Activated naive CD8-positive, alpha-beta T cell treated with anti-CD3 and anti-CD28 coated beads for 36 hours (primary cell): ENCODE measurements at places on chromosomes 4 and X.

GRCh38 chrX:65750674-65751469 lies 83.4 kb downstream of the MSN start:
- DNase-seq, result peak; percentile 23
- H3K36me3 ChIP-seq, result peaks cover 19% of the 10 kb centered on the region
- H3K4me3 ChIP-seq, result peak overlapping the region; percentile 29

- no peak for DNase-seq
- no peak overlapping the region for H3K4me3 ChIP-seq
- no peak overlapping the region for H3K27ac ChIP-seq
- no peaks in the 10 kb centered on the region for H3K4me1 ChIP-seq
- no peaks in the 10 kb centered on the region for H3K36me3 ChIP-seq
- H3K27me3 ChIP-seq, result peaks cover 4% of the 10 kb centered on the region
Measured at GRCh38 chr4:105556206-105556605, 3.8 kb downstream of the ARHGEF38 start.

DNA sequence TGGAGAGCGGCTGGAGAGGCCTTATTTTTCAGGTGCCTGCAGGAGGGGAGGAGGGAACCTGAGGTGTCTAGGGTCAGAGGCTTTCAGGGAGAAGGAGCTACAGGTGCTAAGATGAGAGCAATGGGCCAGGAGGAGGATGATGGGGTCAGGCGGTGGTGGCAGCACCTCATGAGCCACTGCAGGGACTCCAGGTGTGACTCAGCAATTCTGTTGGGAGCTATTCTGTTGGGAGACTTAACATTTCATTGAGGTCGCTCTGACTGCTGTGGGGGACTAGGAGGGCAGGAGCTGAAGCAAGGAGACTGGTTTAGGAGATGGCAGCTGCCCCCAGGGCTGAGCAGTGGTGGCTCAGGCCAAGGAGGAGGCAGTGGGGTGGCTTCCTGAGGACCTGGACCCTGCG lies 65.0 kb downstream of the CLDN34 start:
- no peaks in the 10 kb centered on the region for H3K36me3 ChIP-seq
- H3K4me3 ChIP-seq, result peak overlapping the region; percentile 22
- peaks cover 4% of the 10 kb centered on the region for H3K4me1 ChIP-seq
- H3K27me3 ChIP-seq, result no peaks in the 10 kb centered on the region
- H3K27ac ChIP-seq, result peak overlapping the region; percentile 6

- H3K4me1 ChIP-seq, result peaks cover 3% of the 10 kb centered on the region
- H3K36me3 ChIP-seq, result no peaks in the 10 kb centered on the region
- no peak overlapping the region for H3K4me3 ChIP-seq
- no peak overlapping the region for H3K27ac ChIP-seq
- no peak for DNase-seq
Measured at GRCh38 chr4:153266988-153267387, 62.7 kb downstream of the TRIM2 start.

DNA sequence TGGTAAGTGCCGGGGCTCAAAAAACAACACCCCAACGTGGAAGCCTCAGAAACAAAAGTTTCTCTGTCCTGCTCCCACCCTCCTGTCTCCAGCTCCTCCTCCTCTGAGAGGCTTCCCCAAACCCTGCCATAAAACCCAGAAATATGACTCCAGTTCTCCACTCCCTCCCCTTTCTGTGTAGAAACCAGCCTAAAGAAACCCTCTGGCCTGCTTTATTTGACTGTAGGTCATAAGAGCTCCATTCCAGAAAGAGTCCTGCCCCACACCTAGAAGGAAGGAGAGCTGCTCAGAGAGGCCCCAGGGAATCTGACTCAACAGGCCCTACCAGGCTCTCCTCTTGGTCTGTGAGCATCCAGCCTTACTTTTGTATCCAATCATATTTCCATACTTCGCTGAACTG lies 872 bp upstream of the S100P start:
- peaks cover 1% of the 10 kb centered on the region for H3K36me3 ChIP-seq
- peaks cover 82% of the 10 kb centered on the region for H3K4me1 ChIP-seq
- no peak overlapping the region for H3K4me3 ChIP-seq
- DNase-seq, result no peak

GRCh38 chr4:184513802-184514120 lies 39.4 kb upstream of the IRF2 start:
- no peak for DNase-seq
- peaks cover 3% of the 10 kb centered on the region for H3K36me3 ChIP-seq
- H3K27ac ChIP-seq, result peak overlapping the region; percentile 86
- peak overlapping the region; percentile 65 for H3K4me3 ChIP-seq

DNA sequence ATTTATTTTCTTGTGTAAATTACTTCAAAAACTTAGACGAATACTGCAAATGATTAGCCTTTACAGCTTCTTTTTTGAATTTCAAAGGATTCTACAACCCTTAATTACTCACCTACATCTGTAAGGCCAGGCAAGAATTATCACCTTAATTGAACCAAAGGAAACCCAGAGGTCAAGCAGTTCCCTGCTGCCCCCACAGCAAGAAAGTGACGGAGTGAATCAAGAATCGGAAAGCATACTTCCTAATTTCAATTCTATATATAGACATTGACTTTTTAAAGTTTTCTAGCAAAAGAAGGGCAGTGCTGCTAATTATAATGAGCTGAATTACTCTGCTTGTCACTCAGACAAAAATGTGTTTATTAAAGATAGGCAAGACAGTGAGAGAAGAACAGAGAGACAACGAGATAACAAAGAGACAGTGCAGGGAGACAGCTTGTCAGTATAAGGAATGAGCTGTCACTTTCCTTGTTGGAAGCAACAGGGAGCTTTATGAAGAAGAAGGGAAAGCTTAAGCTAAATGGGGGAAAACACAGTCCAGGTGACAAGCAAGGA lies 47.5 kb upstream of the SPANXN4 start:
- no peaks in the 10 kb centered on the region for H3K4me1 ChIP-seq
- no peak overlapping the region for H3K4me3 ChIP-seq
- no peaks in the 10 kb centered on the region for H3K36me3 ChIP-seq
- DNase-seq, result no peak
- H3K27me3 ChIP-seq, result no peaks in the 10 kb centered on the region
- no peak overlapping the region for H3K27ac ChIP-seq

- DNase-seq, result no peak
- H3K4me1 ChIP-seq, result peaks cover 11% of the 10 kb centered on the region
- H3K4me3 ChIP-seq, result no peak overlapping the region
- H3K36me3 ChIP-seq, result peaks cover 20% of the 10 kb centered on the region
- no peak overlapping the region for H3K27ac ChIP-seq
- no peaks in the 10 kb centered on the region for H3K27me3 ChIP-seq
Measured at GRCh38 chrX:110012818-110013485, 10.0 kb downstream of the TMEM164 start.

GRCh38 chr4:23232987-23233386 lies 540.2 kb downstream of the GBA3 start:
- H3K4me3 ChIP-seq, result no peak overlapping the region
- H3K27me3 ChIP-seq, result no peaks in the 10 kb centered on the region
- H3K36me3 ChIP-seq, result no peaks in the 10 kb centered on the region
- no peak for DNase-seq

GRCh38 chrX:25156832-25157231 lies 141.1 kb upstream of the ARX start:
- H3K4me1 ChIP-seq, result no peaks in the 10 kb centered on the region
- no peak for DNase-seq
- no peaks in the 10 kb centered on the region for H3K36me3 ChIP-seq
- H3K27ac ChIP-seq, result no peak overlapping the region
- no peaks in the 10 kb centered on the region for H3K27me3 ChIP-seq
- H3K4me3 ChIP-seq, result no peak overlapping the region

GRCh38 chrX:68826113-68826980 lies 2.5 kb upstream of the EFNB1 start:
- H3K27me3 ChIP-seq, result no peaks in the 10 kb centered on the region
- H3K4me1 ChIP-seq, result peaks cover 9% of the 10 kb centered on the region
- no peak for DNase-seq
- H3K36me3 ChIP-seq, result no peaks in the 10 kb centered on the region
- H3K4me3 ChIP-seq, result no peak overlapping the region
- H3K27ac ChIP-seq, result no peak overlapping the region

DNA sequence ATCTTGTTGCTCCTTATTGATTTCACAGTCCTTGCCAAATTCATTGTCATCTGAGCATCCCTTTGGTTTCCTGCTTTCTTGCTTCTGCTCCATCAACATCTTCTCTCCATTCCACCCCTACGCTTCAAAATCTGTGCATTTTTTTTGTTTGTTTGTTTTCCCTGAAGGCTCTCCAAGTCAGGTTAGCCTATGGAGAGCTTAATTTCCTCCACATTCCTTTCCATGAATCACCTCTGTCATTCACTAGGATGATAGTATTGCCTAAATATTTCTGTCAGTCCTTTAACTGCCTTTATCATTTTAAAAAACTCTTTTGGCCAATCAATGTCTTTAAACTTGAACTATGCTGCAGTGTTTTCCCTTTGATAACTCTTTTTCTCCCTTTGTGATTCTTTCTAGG lies 67.7 kb downstream of the PPARGC1A start:
- no peaks in the 10 kb centered on the region for H3K27me3 ChIP-seq
- no peaks in the 10 kb centered on the region for H3K4me1 ChIP-seq
- no peaks in the 10 kb centered on the region for H3K36me3 ChIP-seq
- no peak overlapping the region for H3K4me3 ChIP-seq

- H3K4me3 ChIP-seq, result no peak overlapping the region
- H3K27ac ChIP-seq, result no peak overlapping the region
- no peaks in the 10 kb centered on the region for H3K4me1 ChIP-seq
- H3K27me3 ChIP-seq, result peaks cover 23% of the 10 kb centered on the region
- DNase-seq, result no peak
Measured at GRCh38 chr4:78560296-78560963, 8.9 kb downstream of the ANXA3 start.

DNA sequence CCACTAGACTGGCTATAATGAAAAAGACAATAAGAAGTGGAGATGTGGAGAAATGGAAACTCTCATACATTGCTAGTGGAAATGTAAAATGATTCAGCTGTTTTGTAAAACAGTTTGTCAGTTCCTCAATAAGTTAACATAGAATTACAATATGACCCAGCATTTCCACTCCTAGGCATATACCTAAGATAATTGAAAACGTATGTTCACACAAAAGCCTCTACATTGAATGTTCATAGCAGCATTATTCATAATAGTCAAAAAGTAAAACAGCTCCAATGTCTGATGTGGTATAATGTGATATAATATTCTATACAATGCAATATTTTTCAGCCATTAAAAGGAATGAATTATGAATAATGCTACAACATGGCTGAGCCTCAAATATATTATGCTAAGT lies 10.2 kb downstream of the EDA start:
- H3K4me3 ChIP-seq, result no peak overlapping the region
- peaks cover 3% of the 10 kb centered on the region for H3K27me3 ChIP-seq
- DNase-seq, result no peak
- H3K36me3 ChIP-seq, result no peaks in the 10 kb centered on the region
- H3K27ac ChIP-seq, result no peak overlapping the region

GRCh38 chrX:13868591-13868990 lies 51.7 kb upstream of the GPM6B start:
- no peak overlapping the region for H3K27ac ChIP-seq
- peaks cover 4% of the 10 kb centered on the region for H3K27me3 ChIP-seq
- no peaks in the 10 kb centered on the region for H3K36me3 ChIP-seq

GRCh38 chr4:132071815-132072214 lies 1077.3 kb upstream of the PCDH10 start:
- no peaks in the 10 kb centered on the region for H3K27me3 ChIP-seq
- no peaks in the 10 kb centered on the region for H3K36me3 ChIP-seq
- no peak overlapping the region for H3K4me3 ChIP-seq
- H3K27ac ChIP-seq, result no peak overlapping the region
- H3K4me1 ChIP-seq, result no peaks in the 10 kb centered on the region

DNA sequence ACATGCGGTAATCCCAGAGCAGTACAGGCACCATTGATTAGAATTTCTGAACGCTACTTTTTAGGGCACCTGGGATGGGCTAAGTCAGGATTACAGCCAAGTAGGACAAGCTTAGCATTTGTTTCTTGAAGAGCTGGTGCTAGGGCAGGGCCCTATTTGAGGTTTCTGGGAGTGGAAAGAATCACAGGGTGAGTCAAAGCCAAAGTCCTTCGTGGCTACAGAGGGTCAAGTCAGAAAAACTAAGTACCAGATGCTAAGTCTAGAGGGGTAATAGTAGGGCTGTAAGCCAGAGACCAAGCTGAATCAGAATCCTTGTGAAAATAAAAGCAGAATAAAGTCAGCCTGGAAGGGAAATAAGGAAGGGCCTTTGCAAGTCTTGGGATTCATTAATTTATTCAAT lies 448.6 kb downstream of the ZIC3 start:
- H3K36me3 ChIP-seq, result no peaks in the 10 kb centered on the region
- DNase-seq, result no peak
- H3K27ac ChIP-seq, result no peak overlapping the region
- no peak overlapping the region for H3K4me3 ChIP-seq
- no peaks in the 10 kb centered on the region for H3K4me1 ChIP-seq
- H3K27me3 ChIP-seq, result no peaks in the 10 kb centered on the region

DNA sequence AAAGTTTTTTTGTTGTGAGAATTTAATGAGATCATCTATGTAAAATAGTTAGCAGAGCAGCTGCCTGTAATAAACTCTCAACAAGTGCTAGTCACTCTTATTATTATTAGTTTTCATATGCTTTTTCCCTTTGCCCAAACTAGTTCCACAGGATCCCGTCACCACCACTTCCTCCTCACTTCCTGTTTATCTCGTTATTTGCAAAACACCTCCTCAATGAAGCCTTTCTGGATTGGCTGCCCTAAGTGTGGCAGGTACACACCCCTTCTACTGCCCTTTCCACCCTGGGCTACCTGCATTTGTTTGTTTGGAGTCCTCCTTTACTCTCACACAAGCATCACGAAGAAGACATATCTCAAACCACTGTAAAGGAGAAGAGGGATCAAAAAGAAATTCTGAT lies 54.4 kb upstream of the KLF3 start:
- H3K4me3 ChIP-seq, result no peak overlapping the region
- no peaks in the 10 kb centered on the region for H3K36me3 ChIP-seq
- no peaks in the 10 kb centered on the region for H3K27me3 ChIP-seq
- no peak overlapping the region for H3K27ac ChIP-seq

GRCh38 chr4:119854364-119854763 lies 212.3 kb downstream of the MAD2L1 start:
- peaks cover 3% of the 10 kb centered on the region for H3K27me3 ChIP-seq
- no peaks in the 10 kb centered on the region for H3K36me3 ChIP-seq
- no peak overlapping the region for H3K4me3 ChIP-seq

- H3K27ac ChIP-seq, result no peak overlapping the region
- peaks cover 2% of the 10 kb centered on the region for H3K4me1 ChIP-seq
Measured at GRCh38 chrX:133412665-133413064, 2.6 kb downstream of the GPC4 start.

- peaks cover 7% of the 10 kb centered on the region for H3K27me3 ChIP-seq
- no peak overlapping the region for H3K4me3 ChIP-seq
- H3K36me3 ChIP-seq, result no peaks in the 10 kb centered on the region
- no peak for DNase-seq
Measured at GRCh38 chrX:16039834-16040233, 83.5 kb upstream of the GRPR start.

DNA sequence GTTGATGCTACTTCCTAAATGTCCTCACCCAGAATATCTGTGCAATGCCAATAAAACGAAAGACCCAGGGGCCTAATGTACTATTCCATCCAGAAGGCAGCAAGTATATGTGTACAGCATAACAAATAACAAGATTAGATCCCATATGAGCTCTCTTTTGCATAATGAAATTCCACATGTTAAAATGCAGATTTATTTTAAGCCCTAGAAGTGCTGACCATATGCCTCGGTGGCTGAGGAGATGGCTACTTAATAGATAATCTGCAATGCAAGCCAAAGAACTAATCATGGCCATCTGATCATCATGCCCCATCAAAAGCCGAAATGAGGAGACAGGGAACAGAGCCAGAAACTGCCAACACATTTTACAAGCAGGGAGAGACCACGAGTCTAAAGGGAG lies 293.5 kb downstream of the KCNIP4 start:
- H3K27ac ChIP-seq, result no peak overlapping the region
- no peak overlapping the region for H3K4me3 ChIP-seq
- no peaks in the 10 kb centered on the region for H3K27me3 ChIP-seq
- no peaks in the 10 kb centered on the region for H3K4me1 ChIP-seq

GRCh38 chr4:177464026-177464425 lies 21.8 kb upstream of the AGA start:
- H3K4me1 ChIP-seq, result no peaks in the 10 kb centered on the region
- no peak overlapping the region for H3K27ac ChIP-seq
- H3K36me3 ChIP-seq, result no peaks in the 10 kb centered on the region
- DNase-seq, result no peak
